ENCODE measurements at places on chromosomes 6 and 20.
A peak's percentile ranks its signal among the peaks of the same experiment; 100 is the strongest.

GRCh38 chr6:44580901-44581300 is 193.4 kb downstream of the CDC5L start:
- DNase-seq: no peak

GRCh38 chr20:56358600-56359211 is at the start of gene FAM210B:
FAM210B (plus strand) TSS chr20:56358974; CDS start chr20:56359006, 32 bp downstream.
- DNase-seq: peak; percentile 60

- no peak for DNase-seq
These were observed 10.8 kb upstream of the SERPINB1 start for GRCh38 chr6:2852514-2852855.

GRCh38 chr20:13507646-13508045 is 131.1 kb downstream of the TASP1 start:
- no peak for DNase-seq

DNA sequence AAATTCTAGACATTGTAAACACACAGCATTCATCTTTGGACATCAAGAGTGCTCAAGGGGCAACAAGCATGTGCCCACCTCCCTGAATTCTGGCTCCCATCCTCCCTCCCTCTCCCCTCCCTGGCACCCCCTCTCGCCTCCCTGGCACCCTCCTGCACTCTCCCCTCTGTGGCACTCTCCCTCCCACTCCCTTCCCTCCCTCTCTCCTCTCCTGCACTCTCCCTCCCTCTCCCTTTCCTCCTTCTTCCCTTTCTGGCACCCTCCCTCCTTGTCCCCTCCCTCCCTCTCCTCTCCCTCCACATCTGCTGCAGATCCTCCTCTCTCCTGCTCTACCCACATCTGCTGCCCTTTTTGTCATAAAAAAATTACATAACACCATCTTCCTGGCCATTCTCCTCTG is 113.0 kb upstream of the SLC22A23 start:
- DNase-seq: no peak

- no peak for DNase-seq
These were observed 570 bp upstream of the PLCB4 start for GRCh38 chr20:9068233-9068801.

DNA sequence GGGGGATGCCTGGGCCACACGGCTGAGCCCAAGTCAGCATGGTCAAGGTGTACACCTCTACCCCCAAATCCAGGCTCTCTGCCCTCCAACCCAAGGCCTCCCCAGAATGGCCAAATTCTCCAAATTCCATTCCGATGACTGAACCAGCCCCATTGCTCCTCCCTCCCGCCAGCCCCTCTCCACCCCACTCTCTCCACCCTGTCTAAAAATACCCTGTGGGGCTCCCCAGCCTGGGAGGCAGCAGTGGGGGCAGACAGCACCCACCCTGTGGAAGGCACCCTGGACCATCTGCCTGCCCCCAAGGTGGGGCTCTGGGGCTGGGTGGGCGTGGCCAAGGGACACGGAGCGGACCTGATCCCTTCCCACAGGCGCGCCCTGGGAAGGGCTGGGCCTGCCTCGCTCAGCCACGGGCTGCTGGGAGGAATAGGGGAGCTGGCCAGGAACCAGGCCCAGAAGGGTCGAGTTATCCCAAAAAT is 11.4 kb downstream of the TEAD3 start:
- DNase-seq: no peak

DNA sequence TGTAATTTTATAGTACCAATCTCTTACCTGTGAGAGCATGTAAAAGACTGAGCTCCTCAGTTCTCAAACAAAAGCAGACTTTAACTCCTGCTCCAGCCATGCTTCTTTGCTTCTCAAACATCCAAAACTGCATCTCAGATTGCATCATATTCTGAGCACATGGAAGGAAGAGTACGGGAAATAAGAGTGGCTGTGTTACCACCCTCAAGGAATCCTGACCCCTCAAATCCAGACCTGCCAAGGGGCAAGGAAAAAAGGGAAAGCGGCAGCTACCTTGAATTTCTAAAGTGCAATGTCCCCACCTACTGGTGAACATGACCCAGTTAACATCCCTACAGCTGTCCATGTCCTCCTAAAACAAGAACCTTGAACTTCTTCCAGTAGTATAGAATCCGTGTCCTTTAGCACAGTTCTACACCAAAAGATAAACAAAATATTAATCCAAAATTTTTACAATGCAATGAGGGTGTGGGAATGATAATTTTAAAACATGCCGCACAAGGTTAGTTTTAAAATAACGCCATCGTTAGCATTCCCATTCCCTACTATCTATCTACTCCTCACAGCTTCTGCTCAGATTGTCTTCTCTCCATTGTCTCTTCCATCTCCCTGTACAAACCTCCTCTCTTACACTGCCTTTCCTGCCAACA is 34.1 kb upstream of the HLA-DQB1 start:
- DNase-seq: peak; percentile 2

DNA sequence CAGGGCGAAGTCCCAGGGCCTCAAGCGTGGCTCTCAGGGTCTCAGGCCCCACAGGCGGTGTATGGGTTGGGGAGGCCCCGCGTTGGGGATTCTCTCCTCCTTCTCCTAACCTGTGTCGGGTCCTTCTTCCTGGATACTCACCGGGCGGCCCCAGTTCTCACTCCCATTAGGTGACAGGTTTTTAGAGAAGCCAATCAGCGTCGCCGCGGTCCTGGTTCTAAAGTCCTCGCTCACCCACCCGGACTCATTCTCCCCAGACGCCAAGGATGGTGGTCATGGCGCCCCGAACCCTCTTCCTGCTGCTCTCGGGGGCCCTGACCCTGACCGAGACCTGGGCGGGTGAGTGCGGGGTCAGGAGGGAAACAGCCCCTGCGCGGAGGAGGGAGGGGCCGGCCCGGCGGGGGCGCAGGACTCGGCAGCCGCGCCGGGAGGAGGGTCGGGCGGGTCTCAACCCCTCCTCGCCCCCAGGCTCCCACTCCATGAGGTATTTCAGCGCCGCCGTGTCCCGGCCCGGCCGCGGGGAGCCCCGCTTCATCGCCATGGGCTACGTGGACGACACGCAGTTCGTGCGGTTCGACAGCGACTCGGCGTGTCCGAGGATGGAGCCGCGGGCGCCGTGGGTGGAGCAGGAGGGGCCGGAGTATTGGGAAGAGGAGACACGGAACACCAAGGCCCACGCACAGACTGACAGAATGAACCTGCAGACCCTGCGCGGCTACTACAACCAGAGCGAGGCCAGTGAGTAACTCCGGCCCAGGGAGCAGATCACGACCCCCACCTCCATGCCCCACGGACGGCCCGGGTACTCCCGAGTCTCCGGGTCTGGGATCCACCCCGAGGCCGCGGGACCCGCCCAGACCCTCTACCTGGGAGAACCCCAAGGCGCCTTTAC is at the start of gene HLA-G:
Gene HLA-G (plus strand): TSS at position 247 of the 892 bp plus-strand sequence. CDS start 20 bp downstream, at position 267.
- no peak for DNase-seq
